ENCODE measurements at places on chromosomes 5 and 9.

DNA sequence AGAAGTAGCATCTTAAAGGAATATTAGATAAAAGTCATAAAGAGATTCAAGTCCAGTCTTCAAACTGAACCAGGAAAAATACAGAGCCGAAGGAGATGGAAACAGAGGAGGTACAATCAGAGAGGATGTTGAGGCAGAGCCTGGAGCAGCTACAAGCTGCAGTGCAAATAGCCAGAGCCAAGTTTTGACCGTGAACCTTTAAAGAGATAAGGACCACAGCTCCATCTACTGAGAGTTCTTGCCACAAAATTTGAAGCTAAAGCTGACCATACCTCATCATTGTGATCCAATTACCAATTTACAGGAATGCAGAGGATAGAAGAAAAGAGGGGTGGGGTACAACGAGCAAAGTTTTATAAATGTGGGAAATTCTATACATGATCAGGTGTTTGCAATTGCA is 10.4 kb upstream of the DEPDC1B start:
- DNase-seq = no peak

GRCh38 chr5:55535199-55535905 is 588 bp upstream of the PLPP1 start:
- DNase-seq = no peak

GRCh38 chr5:149684371-149684770 is 45.7 kb upstream of the PPARGC1B start:
- DNase-seq = no peak

GRCh38 chr9:90340421-90340820 is 302.2 kb downstream of the DIRAS2 start:
- DNase-seq = no peak

DNA sequence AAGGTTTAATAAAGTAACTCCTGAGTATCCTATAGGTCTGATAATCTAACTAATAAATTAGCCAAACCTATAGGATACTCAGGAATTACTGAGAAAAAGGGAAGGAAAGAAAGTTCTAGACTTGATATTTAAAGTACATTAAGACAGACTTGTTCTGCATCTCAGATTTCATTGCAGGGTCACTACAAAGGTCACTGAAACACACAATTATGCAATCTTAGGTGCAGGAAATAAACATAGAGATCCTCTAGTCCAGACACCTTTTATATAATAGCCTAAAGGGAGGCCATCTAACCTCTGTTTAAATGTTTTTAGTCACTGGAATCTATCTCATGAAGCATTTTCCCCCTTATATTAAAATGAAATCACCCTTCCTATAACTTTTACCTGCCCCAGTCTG is 1215.7 kb downstream of the MAT2B start:
- no peak for DNase-seq

GRCh38 chr5:67160272-67160671 is 36.3 kb downstream of the CD180 start:
- DNase-seq = no peak

DNA sequence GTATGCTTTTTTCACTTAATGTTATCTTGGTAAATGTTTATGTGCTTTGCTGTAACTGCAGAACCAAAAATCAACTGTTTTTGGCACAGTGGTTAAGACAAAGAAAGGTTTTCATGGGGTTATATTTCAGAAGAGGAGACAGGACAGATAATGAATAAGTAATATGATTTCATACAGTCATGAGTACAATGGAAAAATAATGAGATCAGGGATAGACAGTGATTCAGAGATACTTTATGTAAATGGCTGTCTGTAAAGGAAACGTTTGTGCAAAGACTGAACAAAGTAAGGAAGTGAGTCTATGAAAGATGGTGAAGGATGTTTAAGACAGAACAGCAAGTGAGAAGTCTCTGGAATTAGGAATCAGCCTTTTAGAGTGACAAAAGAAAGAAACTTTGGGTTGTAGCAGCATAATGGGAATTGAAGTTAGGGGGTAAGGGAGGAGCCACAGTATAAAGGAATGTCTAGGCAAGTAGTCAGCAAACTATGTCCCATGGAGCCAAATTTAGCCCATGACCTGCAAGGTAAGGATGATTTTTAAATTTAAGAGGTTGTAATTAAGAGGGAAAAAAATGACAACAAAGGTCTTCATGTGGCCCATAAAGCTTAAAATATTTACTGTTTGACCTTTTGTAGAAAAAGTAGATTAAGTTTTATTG is 55.0 kb downstream of the TNPO1 start:
- DNase-seq = no peak

GRCh38 chr9:125416517-125416916 is 154.9 kb downstream of the GAPVD1 start:
- DNase-seq = no peak

DNA sequence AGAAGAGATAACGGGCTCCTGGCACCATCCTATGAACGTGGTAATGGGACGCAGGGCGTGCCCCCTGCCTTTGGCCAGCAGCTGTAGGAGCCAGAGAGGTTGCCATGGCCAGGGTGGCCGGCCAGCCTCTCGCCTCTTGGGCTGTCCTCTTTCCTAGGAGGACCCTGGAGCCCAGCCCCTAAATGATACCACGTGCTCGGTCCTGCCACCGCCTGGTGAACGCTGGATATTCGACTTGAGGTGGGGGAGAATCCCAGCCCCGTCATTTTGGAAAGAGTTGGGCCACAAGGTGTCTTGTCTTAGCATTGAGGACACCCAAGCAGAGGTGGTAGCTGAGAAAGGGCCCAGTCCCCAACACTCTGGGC is 391 bp upstream of the NRG2 start:
- DNase-seq = no peak

DNA sequence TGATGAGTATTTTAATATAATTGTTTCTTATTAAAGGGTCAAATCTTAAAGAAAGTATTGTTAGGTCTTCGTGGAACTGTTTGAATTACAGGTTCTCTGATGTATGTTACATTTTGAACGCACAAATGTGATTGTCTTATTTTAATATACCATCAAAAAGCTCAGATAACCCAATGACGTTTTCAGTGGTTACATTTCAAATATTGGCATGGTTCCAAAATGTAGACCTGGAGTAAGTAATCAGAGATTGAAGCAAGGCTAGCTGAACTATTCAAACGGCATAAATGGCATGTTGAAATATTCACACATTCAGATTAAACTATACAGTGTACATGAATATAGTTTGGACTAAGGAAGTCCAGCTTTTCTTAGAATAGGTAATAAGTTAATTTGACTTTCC is 281.7 kb upstream of the EFNA5 start:
- DNase-seq = no peak

- no peak for DNase-seq
Observed at GRCh38 chr5:491119-491855, 33.0 kb downstream of the SLC9A3 start.

GRCh38 chr5:102691434-102691833 is 63.7 kb upstream of the PAM start:
- DNase-seq = no peak

DNA sequence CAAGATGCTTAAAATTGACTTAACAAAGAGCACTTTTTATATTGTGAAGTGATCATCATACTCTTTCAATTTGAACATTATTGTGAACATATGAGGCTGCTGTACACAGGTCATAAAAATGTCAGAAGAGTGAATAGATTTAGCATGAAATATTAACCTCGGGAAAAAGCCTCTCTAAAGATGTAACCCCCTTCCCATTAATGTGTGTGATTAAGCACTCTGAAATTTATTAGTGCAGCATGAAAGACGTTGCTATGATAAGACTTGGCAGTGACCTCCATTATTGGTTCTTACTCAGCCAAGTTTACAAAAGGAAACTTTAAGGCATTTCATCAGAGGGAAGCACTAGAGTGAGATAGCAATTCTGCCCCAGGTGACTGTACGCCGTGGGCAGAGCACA is 326.5 kb downstream of the NTRK2 start:
- DNase-seq = no peak

GRCh38 chr5:146919304-146919703 is 40.7 kb upstream of the PPP2R2B start:
- DNase-seq = no peak

GRCh38 chr5:72074251-72074650 is 33.0 kb upstream of the MAP1B start:
- no peak for DNase-seq

DNA sequence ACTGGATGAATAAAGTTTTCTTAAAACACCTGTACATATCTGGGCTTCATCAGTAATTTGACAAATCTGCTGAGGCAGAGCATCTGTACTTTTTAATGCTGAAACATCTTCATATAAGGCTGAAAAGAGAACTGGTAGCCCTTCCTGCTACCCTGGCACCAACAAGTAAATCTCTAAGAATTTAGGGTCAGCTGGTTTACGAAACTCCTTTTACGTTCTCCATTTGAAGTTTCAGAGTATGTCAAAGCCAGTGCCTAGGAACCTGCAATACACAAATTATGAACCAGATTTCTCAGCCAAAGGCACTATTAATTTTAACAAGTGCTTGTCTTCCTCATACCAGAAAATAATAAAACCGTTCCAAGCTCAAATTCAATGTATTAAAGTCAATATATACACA is 3.8 kb downstream of the ZFAND5 start:
- no peak for DNase-seq

GRCh38 chr5:116652196-116652729 is 77.6 kb upstream of the SEMA6A start:
- no peak for DNase-seq

DNA sequence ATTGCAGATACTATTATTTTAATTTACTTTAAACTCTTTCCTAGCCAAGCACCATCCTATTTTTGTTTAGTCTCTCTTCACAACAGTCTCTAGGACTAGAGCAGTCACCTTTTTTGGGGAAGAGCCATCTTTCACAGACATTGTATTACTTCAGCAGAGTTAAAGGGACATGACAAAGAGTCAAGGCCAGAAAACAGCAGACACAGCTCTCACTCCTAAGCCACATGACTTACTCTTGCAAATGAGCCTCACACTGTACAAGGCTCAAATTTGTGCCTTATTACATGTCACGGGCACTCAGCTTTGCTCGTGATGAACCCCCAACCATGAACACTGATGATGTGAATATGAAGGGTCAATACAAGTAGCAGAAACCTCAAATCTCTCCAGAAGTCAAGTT is 104.3 kb downstream of the ZNF608 start:
- no peak for DNase-seq

GRCh38 chr5:51977014-51977413 is 593.8 kb downstream of the ISL1 start:
- no peak for DNase-seq

DNA sequence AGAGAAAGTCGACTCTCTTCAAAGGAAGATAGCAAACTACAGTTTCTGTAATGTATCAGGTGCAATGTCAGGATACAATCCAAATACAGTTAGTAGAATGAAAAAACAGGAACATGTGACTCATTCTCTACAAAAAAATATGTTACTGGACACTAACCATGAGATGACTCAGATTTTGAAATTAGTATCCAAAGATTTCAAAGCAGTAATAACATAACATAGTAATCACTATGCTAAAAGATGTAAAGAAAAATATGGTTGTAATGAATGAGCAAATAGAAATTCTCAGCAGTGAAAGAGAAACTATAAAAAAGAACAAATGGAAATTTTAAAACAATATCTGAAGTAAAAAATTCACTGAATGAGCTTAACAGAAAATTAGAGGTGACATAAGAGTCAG is 42.3 kb downstream of the SHOC1 start:
- DNase-seq = no peak

GRCh38 chr5:25619273-25619672 is 974.5 kb upstream of the CDH10 start:
- no peak for DNase-seq

DNA sequence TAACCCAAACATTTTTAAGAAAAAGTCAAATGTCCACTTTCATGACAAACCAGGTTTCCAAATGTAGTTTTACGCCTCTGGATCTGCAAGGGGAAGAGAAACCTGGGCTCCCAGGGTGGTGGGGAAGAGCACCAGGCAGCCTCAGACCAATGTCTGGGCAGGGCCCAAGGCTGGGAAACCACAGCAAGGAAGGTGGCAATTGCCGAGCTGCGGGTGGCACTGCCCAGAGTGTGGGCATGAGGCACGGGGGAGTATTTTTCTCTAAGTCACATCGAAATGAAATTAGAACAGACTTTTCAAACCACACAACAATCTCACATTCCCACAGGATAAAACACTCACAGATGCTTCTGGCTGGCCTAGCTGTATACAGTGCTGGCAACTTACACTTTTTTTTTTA is 32.6 kb upstream of the RASGEF1C start:
- DNase-seq = no peak

GRCh38 chr5:178793151-178793550 is 62.7 kb upstream of the ZNF354A start:
- no peak for DNase-seq

- DNase-seq = no peak
Observed at GRCh38 chr9:114033397-114034103, 44.5 kb downstream of the AMBP start.

DNA sequence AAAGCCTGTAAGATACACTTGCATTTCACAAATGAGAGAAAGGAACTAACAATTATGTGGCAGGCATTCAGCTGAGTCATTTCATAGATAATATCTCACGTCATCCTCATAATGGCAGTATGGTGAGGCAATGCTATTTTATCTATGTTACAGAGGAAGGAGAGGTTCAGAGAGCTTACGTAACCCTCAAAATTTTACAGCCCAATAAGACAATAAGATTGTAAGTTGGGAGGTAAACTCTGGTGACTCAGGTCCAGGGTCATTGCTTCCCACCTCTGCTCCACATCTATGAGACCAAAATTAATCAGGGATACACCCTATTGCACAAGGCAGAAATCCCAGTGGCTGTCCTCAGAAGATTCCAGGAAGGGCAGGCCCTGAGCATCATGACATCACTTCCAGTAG is 309.7 kb downstream of the NSG2 start:
- DNase-seq = no peak

- DNase-seq = no peak
Observed at GRCh38 chr9:91852801-91853347, 97.2 kb downstream of the ROR2 start.

DNA sequence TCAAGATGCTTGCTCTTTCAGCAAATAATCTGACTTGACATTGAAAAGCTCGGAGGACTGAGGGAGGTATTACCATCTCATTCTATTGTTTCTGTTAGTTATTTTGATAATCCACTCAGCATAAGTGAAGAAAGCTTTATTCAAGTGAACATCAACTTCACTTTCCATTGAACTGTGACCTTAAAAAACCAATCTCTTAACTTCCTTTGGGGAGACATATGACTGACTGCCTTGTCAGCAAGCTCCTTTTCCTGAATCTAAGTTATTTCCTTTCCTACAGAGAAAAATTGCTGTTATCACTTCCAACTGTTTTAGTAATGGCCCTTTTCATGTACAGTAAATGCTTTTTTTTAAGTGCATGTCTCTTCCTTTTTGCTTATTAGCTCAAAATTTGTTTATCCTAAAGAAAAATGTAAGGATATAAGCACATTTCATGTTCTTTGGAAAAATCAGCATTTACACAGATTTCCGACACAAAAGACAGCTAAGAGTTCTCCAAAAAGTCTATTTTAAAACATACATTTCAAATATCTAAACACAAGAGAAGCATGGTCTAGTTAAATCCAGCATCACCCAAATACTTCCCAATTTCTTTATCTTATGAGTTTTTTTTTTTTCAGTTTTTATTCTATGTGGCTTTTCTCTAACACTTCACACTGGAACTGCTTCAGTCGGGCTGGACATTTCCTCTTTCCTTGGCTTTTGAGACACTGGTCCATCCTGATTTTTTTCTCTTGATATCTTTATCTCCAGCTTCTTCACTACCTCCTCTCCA is 117.9 kb upstream of the DAB2 start:
- DNase-seq = no peak

- no peak for DNase-seq
Observed at GRCh38 chr5:113776168-113776567, 262.7 kb downstream of the YTHDC2 start.

- no peak for DNase-seq
Observed at GRCh38 chr9:92941861-92942260, 5.5 kb upstream of the FGD3 start.

- DNase-seq = no peak
Observed at GRCh38 chr5:143674469-143674786, 137.5 kb upstream of the HMHB1 start.
